ENCODE measurements at places on chromosomes 7 and 10.

DNA sequence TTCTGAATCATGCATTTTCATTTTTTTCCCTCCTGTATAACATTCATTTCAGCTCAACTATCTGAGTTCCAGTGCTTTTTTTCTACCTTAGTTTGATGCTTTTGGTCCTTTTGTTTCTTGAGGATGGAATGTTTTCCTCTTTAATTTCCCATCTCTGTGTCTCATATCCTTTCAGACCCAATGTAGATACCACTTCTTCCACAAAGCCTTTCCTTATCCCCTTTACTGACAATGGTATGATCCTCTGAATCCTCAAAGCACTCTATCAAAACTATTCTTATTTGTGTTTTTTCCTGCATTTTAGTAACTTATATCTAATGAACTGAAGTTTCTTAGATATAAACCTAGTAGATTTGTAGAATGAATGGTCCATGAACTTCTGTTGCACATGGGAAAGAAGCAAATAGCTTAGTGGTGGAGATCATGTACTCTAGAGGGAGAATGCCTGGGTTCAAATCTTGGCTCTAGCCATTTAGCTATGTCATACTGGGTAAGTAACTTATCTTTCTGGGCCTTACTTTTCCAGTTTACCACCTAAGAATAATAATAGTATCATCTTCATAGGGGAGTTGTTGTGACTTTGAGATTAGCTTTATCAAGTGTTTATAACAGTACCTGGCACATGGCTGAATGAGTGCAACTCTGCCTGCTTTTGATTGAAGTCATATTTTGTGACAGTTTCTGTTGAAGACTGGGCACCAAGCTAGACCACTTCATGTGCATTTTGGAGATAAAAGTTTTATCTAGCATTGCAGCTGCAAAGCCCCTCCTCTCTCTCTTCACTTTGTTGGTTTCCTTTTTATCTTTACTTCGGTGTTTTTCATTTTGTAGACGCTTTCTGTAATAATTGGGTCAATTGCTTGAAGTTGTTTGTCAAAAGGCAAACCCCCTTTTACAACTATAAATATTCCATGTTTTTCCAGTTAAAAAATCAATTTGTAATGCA lies 18.5 kb downstream of the STAM start:
- DNase-seq: no peak

DNA sequence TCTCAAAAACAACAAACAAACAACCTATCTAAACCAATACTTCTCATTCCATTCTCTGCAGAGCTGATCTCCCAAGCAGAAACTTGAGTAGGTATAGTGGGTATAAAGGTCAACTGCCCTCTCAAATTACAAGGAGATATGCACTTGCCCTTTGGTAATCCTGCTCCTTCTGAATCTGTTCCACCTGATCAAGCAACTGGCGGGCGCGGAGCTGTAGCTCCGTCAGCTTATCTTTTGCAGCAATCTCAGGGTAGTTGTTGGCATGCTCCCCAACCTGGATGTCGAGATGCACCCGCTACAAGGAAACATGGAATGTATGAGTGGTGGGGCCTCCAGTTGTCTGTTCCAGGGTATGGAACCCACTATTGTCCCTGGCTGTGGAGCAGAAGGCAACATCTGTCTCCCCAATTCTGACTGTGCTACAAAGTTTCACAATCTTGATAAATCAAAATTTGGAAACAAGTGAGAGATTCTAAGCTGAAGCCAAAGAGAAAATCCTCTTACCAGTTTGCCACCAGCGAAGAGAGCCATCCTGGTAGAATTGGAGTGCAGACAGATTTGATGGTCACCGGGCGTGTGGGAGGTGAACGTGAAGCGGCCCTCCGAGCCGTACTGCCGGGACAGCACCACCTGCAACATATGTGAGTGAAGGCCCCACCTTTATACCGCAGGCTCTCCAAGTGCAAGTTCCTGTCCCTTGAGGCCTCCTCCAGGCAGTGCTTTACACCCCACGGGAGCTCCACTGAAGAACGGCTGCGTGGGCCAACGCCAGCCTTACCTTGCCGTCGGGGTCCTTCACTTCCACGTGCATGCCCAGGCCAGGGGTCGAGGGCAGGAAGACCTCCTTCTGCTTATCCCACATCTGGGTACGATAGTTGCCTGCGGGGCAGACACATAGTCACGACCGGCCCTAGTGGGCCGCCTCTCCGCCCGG lies 819 bp downstream of the TMED4 start:
- DNase-seq: peak; percentile 33

- DNase-seq: no peak
Measured at GRCh38 chr7:130918129-130919052, 184.4 kb upstream of the KLF14 start.

- no peak for DNase-seq
Measured at GRCh38 chr7:94031865-94032264, 27.7 kb upstream of the BET1 start.

DNA sequence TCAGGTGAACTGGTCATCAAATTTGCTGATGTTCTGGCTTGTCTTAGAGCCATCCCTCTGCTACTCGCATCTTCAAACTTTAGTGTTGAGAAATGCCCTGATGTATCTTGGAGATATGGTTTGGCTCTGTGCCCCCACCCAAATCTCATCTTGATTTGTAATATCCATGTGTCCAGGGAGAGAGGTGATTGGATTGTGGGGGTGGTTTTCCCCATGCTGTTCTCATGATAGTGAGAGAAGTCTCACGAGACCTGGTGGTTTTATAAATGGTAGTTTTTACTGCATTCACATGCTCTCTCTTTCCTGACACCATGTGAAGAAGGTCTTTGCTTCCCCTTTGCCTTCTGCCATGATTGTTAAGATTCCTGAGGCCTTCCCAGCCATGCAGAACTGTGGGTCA lies 74.0 kb upstream of the AFAP1L2 start:
- no peak for DNase-seq

DNA sequence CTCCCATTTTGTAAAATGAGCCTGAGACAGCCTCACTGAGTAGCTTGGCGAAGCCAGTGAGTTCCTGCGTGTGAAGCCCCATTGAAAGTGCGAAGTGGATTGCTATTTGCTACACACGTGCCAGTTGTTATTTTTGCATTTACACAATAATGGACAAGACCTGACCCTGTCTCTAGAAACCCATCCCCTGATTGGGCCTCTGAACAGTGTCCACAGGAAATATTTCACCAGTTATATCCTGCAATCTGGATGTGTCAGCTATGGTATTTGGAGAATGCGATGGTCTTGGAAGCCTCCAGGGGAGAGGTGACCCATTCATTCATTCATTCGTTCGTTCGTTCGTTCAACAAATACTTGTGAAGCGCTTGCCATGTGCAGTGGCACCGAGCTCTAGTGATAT lies 37.1 kb downstream of the COL13A1 start:
- DNase-seq: no peak

DNA sequence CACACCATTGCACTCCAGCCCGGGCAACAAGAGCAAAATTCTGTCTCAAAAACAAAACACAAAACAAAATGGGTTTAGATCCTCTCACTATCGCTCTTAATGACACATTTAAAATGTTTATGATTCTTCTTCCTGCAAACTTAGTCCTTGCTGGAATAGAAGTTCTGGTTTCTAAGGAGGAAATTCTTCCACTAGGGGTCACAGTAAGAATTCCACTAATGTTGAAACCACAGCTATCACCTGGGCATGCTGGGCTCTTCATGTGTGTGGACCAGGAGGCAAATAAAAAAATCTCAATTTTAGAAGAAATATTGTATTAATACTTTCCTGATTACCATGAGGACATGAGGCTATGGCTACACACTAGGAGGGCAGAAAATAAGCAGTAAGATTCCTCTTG lies 915.8 kb downstream of the TYW1 start:
- no peak for DNase-seq

GRCh38 chr7:24601600-24601999 lies 28.3 kb downstream of the PALS2 start:
- DNase-seq: no peak

DNA sequence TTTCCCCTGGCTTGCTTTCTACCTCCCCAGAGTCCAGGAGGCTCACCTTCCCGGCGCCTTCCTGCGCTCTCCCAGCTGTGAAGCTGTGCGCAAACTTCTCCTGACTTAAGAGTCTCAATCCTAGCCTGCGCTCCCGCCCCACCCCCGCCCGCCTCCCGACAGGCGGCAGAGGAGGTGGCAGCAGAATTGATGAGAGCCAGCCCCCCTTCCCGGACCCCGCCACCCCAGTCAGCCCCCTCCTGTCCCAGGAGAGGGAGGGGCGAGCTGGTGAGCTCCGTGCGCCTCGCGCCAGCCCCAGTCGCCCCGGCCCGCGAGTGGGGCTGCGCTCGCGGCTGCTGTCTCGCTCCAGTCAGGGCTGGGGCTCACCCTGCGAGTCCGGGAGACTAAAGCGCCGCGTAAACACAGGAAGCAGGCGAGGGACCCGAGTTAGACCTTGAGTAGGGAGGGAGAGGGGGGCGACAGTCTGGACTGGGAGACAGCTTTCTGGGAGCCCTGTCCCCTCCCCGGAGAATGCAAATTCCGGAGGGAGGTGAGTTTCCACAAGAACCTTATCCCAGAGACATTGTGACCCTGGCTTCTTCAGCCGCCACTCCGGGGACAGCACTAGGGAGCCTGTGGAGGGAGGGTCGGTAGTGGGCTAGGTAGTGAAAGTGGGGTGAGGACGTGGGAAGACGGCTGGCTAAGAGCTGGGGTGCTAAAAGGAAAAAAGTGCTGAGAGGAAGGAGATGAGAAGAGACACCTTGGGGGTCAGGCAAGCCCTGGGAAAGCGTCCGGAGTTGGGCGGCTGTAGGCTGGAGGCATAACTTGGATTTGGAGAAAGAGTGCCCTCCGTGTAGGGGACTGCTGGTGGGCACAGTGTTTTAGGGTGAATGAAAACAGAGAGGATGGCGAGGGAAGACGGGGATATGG lies at the start of gene CALCR:
CALCR (minus strand) TSS at position 79 of the 909 bp plus-strand sequence. CDS start 87,743 bp downstream, outside the sequence.
- DNase-seq: no peak

- DNase-seq: no peak
Measured at GRCh38 chr7:17131983-17132655, 166.3 kb upstream of the AHR start.

- DNase-seq: no peak
Measured at GRCh38 chr10:819326-819725, 112.2 kb downstream of the LARP4B start.

DNA sequence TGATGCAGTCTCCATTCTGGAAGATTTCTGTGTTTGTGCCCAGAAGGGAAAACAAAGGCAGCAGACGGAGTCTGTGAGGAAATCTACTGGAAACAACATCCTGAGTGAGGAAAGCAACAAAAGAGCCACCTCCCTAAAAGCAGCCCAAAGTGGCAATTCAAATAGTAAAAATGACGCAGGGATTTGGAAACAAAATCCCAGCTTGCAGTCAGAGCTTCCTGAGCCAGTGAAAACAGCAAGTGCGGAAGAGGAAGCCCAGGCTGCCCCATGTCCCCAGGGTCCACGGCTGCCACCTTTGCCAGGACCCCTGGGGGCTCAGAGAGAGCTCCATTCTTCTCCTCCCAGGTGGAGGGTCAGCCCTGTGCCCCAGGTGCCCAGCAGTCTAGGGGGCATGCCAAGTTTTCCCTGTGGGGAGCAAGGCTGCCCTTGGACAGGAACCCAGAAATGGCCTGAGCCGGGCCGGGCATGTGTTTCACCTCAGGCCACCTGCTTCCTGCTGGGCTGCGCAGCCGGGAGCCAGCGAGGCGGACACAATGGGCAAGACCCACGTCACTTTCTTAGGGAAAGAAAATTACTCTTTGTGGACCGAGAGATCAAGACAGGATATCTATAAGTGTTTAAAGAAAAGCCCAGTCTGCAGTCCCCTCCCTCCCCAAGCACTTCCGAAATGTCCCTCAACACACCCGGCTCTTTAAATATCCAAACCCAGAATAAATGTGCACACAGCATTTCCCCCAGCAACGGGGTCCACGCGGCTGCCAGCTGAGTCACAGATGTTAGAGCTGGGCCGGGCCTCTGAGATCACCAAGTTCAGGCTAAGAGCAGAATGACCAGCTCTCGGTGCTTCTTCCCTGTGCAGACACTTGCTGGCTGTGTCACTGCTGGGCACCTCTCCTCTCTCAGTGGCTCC lies 231.1 kb downstream of the ARHGAP12 start:
- no peak for DNase-seq

DNA sequence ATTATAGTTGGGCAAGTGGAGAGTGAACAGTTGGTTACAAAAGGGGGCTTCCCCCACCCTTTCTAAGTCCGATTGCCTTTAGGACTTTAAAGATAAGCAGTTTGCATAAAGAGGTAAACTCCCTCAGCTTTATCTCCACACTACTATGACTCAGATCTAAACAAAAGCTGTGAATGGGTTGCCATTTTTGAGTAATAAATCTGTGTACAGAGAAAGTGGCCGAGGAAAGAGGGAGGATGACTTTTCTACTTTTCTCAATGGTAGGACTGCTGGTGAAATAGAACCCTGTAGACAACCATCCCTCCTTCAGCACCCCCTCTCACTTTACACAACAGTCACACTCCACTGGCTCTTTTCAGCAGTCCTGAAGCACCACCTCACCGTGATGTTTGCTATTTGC lies 71.2 kb downstream of the DNMBP start:
- DNase-seq: no peak

- no peak for DNase-seq
Measured at GRCh38 chr10:52437205-52437646, 123.1 kb downstream of the DKK1 start.

Data from activated CD4-positive, alpha-beta T cell treated with anti-CD3 and anti-CD28 coated beads for 24 hours (primary cell).